ENCODE measurements at places on chromosomes 4 and X. TPM values are rescaled to one million over a fixed set of nuclear protein-coding genes. Genes with fewer than 3 reads are reported as not detected.

Gene NLRP2B
- not detected for total RNA-seq

Gene TGIF2LX
- total RNA-seq = not detected

Gene CTAG2
- 27.1 TPM for total RNA-seq

Gene CMC4
- 11.4 TPM for total RNA-seq

Gene TIMM17B
- total RNA-seq = 28.7 TPM

Gene SOWAHD
- total RNA-seq = 0.28 TPM

Gene MAGEA2B
- total RNA-seq = not detected

Gene C4orf50
- total RNA-seq = not detected

Gene RAB9B
- total RNA-seq = 0.90 TPM

Gene ARMCX1
- 22.9 TPM for total RNA-seq

Gene AIMP1
- 27.5 TPM for total RNA-seq

Gene AMBN
- total RNA-seq = not detected

Gene PRKX
- 14.9 TPM for total RNA-seq

Measured in IMR-90 (cell line).